ENCODE measurements at places on chromosomes 4 and X.

- DNase-seq: no peak
Measured at GRCh38 chr4:109195646-109196045, 106.8 kb downstream of the COL25A1 start.

- no peak for DNase-seq
Measured at GRCh38 chr4:7777871-7778509, 161.7 kb downstream of the AFAP1 start.

GRCh38 chr4:152696764-152697261 is 17.0 kb upstream of the TMEM154 start:
- peak; percentile 23 for DNase-seq

DNA sequence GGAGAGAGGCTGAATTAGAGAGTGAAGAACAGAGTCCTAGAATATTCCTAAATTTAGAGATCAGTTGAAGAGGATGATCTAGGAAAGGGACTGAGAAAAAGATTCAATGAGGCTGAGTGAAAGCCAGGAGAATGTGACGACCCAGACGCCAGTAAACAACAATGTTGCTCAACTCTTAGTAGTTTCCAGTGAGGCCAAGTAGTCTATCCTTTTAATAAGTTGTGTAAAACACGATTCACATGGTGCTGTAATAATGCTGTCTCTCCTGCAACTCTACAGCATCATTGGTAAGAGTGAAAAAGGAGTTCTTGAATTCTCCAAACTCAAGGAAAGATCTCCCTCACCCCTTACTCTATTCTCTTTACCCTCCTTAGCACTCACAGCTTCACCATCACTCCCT is 140.3 kb downstream of the CFAP299 start:
- DNase-seq: no peak

DNA sequence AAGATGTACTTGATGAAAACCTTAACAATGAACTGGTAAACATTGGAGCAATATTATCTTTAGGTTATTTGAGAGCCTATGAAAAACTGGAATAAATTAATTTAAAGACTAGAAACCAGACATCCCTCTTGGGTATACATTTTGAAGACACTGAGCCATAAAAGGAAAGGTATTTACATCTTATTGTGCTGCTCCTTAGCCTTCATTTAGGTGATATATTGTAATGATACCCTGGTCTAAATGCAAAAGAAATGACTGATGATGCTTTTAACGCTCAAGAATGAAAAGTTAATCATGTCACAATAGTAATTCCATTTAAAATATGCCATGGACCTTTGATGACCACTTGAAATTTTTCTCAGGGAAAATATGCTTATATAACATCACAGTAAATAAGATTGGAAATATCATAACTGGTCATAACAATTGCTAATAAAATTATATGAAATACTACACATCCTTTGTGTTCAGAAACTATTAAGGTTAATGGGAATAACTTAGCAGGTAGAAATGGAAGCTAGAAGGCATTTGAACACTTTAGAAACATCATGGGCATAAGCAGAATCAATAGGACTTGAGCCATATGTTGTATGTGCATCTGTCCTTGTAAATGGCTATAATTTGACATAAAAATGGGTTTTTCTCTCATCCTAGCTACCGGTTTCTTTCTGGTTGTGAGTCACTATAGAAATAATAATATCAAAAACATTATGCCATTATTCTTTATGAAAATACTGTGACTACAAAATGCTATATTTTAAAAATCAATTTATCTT is 979.7 kb downstream of the RAPGEF2 start:
- DNase-seq: no peak

DNA sequence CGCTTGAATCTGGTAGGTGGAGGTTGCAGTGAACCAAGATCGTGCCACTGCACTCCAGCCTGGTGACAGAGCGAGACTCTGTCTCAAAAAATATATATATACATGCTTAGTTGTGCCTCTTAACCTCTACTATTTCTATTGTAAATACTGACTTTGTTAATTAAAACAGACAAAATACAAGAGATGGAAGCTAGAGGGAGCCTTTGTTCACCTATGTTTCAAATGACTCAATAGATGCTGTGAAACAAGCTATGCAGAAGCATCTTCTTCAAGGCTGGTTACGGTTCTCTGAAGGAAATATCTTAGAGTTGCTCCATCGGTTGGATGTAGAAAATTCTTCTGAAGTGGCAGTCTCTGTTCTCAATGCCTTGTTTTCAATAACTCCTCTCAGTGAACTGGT is 6.2 kb downstream of the NCAPG start:
- no peak for DNase-seq

GRCh38 chr4:2472187-2472586 is 3.3 kb downstream of the RNF4 start:
- DNase-seq: no peak

DNA sequence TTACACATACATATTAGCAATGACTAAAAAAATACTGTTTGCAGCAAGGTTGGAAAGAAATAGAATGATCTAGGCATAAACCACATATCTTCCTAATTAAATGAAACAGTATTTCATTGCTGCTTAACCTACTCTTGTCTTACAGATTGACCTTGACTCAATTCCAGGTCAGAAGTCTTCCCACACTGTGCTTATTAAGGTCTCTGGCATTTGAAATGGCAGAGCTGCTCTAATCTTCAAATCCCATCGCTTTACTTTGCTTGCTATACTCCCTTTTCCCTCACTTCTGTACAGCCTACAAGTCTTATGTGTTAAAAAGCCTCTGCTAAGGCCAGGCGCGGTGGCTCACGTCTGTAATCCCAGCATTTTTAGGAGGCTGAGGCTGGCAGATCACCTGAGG is 424.5 kb downstream of the RPA4 start:
- DNase-seq: no peak

GRCh38 chr4:177064116-177064515 is 245.6 kb upstream of the NEIL3 start:
- DNase-seq: no peak
